Activated B cell treated with CpG ODN at 0.5 μM for 24 hours (primary cell): ENCODE measurements at places on chromosomes 6 and 20.

DNA sequence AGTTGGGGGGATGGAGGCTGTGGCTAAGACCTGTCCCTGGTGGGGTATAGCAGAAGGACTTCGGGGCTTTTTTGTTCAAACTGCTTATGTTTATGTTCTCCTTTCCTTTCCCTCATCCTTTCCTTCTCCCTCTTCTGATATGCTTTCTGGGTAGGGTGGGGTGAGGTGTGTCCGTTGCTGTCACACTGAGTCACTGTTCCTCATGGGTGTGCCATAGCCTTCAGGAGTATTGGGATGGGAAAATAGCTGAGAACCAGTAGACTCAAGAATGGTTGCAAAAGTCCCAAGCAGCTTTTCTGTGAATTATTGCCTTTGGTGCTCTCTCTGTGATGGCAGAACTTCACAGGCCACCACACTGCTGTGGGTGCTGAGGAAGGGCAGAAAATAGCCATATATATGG is 39.6 kb downstream of the TPD52L1 start:
- DNase-seq: no peak

DNA sequence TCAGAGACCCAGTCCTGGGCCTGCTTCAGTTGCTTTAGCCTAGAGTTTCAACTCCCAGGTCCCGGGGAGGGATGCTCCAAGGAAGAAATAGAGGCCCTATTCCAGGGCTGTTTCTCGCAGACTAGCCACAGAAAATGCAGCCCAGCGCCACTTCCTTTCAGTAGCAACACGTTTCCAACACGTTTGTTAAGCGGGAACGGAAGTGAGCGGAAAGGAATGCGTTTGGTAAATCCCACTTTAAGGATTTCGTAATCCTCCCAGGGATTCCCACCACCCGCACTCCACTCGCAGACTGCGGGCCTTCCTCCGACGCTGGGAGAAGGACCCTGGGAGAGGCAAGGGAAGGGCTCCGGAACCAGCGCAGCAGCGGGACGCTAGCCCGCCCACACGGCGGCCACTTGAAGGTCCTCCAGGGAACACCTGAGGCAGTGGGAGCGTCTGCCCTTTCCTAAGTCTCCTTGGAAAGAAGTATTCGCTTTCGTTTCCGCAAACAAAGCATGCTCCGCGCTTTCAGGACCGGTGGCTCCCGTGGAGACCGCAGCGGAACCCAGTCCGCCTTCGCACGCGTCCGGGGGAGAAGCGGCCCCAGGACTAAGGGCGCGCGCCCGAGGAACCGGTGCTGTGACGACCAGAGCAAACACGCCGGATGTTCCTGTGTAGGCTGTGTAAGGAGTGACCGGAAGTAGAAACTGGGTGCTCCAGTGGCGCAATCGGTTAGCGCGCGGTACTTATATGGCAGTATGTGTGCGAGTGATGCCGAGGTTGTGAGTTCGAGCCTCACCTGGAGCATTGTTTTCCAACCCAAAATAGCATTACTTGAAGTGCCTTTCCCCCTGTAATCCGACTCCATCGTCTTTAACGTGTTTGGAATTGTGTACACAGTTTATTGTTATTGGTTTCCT is 227.6 kb upstream of the PRSS16 start:
- DNase-seq: no peak

GRCh38 chr6:2920671-2921112 is 17.6 kb upstream of the SERPINB9 start:
- no peak for DNase-seq

DNA sequence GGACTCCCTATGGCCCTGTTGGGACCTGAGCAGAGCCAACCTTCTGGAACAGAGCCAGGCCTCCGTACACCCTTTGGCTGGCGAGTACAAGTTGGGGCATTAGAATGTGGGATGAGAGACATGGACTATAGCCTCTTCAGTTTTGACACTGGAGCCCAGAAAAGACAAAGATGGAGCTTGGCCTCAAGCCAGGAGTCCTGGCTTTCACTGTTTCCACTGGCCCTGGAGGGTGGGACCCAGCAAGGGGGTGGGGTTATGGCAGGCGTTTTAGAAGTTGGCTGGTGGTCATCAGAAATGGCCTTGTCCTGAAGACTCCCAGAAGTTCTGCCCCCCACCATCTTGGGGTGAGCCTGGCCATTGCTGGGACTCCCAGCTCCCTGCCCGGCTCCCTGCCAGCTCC is 21.8 kb downstream of the ITPR3 start:
- no peak for DNase-seq

- no peak for DNase-seq
Measured at GRCh38 chr20:25629816-25630499, 6.1 kb upstream of the NANP start.
